ENCODE measurements at places on chromosomes 4 and X.

GRCh38 chr4:153081006-153081580, 123.2 kb upstream of the TRIM2 start:
- no peak overlapping the region for H3K4me3 ChIP-seq
- DNase-seq = no peak
- no peak overlapping the region for H3K27ac ChIP-seq
- H3K36me3 ChIP-seq = no peaks in the 10 kb centered on the region
- H3K4me1 ChIP-seq = peaks cover 46% of the 10 kb centered on the region

GRCh38 chrX:111339212-111339611, 68.9 kb upstream of the CAPN6 start:
- H3K27ac ChIP-seq = no peak overlapping the region
- H3K4me1 ChIP-seq = no peaks in the 10 kb centered on the region
- no peaks in the 10 kb centered on the region for H3K36me3 ChIP-seq
- H3K4me3 ChIP-seq = no peak overlapping the region
- H3K27me3 ChIP-seq = no peaks in the 10 kb centered on the region

GRCh38 chr4:88457307-88458103, 586 bp downstream of the HERC5 start:
- no peaks in the 10 kb centered on the region for H3K36me3 ChIP-seq
- H3K27me3 ChIP-seq = no peaks in the 10 kb centered on the region
- peak overlapping the region; percentile 82 for H3K4me3 ChIP-seq
- H3K27ac ChIP-seq = no peak overlapping the region

DNA sequence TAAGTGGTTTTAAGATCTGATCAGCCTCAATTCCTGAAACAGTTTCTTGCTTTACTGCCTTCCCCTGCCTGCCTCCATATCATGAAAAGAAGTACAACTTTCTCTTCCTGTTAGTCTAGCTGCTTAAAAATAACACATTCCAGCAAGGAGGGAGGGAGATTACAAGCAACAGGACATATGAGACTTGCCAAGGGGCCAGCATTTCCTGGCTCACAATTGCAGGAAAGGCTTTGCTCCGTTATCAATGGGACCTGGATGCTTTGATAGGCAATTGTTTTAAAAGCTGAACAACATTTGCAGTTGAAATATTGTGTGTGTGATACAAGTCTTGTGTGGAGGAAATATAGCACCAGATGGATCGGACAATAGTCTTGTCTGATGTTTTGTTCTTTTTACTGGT, 425.0 kb downstream of the FAT4 start:
- no peak overlapping the region for H3K4me3 ChIP-seq
- no peaks in the 10 kb centered on the region for H3K36me3 ChIP-seq
- no peak for DNase-seq
- peak overlapping the region; percentile 12 for H3K27ac ChIP-seq
- no peaks in the 10 kb centered on the region for H3K27me3 ChIP-seq

GRCh38 chr4:56142088-56142487, 193.3 kb downstream of the CEP135 start:
- H3K27me3 ChIP-seq = no peaks in the 10 kb centered on the region
- no peaks in the 10 kb centered on the region for H3K36me3 ChIP-seq
- no peak overlapping the region for H3K27ac ChIP-seq

- H3K4me1 ChIP-seq = peaks cover 3% of the 10 kb centered on the region
- H3K36me3 ChIP-seq = no peaks in the 10 kb centered on the region
- H3K27ac ChIP-seq = no peak overlapping the region
- H3K27me3 ChIP-seq = no peaks in the 10 kb centered on the region
- no peak for DNase-seq
Observed at GRCh38 chrX:53095796-53096195, 1.9 kb downstream of the KANTR start.

DNA sequence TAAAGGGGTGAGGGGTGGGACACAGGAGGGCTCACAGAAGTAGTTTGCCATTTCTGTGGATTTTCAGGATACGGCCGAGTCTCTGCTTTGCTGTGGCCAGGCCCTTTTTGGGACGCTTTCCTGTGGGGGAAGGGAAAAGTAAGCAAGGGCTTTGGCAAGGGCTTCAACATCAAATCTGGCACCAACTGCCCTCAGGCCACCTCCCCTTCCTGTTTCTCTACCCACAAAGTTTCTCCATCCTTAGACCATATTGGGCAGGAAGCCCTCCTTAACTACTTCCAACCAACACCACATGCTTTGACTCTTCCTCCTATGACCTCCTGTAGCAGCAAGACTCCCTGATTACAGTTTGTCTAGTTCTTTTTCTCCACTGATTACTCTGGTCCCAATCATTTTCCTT, 105.1 kb downstream of the PHF8 start:
- H3K4me3 ChIP-seq = no peak overlapping the region
- H3K36me3 ChIP-seq = peaks cover 4% of the 10 kb centered on the region
- H3K27ac ChIP-seq = no peak overlapping the region
- peaks cover 8% of the 10 kb centered on the region for H3K4me1 ChIP-seq
- DNase-seq = no peak

- peak; percentile 26 for DNase-seq
- no peaks in the 10 kb centered on the region for H3K36me3 ChIP-seq
- no peak overlapping the region for H3K4me3 ChIP-seq
- no peaks in the 10 kb centered on the region for H3K4me1 ChIP-seq
Observed at GRCh38 chrX:48667509-48667908, 16.1 kb upstream of the WAS start.

GRCh38 chrX:12711435-12712040, 79.7 kb upstream of the PRPS2 start:
- no peak overlapping the region for H3K27ac ChIP-seq
- DNase-seq = peak; percentile 60
- no peaks in the 10 kb centered on the region for H3K27me3 ChIP-seq
- H3K4me1 ChIP-seq = peaks cover 5% of the 10 kb centered on the region
- no peaks in the 10 kb centered on the region for H3K36me3 ChIP-seq

DNA sequence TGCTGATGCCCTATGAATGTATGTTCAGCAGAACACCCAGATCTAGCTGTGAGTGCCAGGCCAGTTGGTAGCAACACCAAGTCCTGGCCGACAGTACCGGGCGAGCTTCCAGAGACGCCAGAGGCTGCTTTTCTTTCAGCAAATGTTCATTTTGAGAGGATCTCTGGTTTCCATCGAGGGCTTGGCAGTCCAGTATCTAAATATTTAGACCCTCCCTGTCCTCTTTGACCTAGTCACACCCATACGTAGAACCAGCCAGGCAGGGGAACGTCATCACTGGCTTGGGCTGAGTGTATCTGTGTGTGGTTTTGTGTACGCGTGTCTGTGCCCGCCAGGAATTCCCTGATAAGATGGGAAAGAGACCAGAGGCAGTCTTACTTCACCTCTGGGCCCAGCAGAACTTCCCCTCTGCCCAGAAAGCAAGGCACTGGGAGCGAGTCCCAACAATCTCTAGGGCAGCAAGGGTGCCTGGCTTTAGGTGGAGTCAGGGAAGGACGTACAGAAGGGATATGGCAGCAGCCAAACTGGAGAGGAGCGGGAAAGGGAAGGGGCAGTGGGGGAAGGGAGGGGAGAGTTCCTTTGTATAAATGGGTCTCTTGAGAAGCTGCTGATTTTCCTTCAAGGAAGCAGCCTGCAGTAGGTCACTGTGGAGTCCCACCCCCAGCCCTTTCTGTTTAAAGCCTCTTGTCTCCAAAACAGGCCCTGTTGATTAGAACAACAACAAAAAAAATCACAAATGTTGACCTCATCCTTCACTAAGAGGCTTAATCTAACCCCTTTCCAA, 15.0 kb upstream of the ELF4 start:
- no peaks in the 10 kb centered on the region for H3K27me3 ChIP-seq
- DNase-seq = no peak
- peaks cover 27% of the 10 kb centered on the region for H3K36me3 ChIP-seq
- no peak overlapping the region for H3K4me3 ChIP-seq
- H3K4me1 ChIP-seq = peaks cover 8% of the 10 kb centered on the region

GRCh38 chr4:34718576-34719245, 1525.6 kb downstream of the ARAP2 start:
- H3K4me3 ChIP-seq = no peak overlapping the region
- no peaks in the 10 kb centered on the region for H3K4me1 ChIP-seq

DNA sequence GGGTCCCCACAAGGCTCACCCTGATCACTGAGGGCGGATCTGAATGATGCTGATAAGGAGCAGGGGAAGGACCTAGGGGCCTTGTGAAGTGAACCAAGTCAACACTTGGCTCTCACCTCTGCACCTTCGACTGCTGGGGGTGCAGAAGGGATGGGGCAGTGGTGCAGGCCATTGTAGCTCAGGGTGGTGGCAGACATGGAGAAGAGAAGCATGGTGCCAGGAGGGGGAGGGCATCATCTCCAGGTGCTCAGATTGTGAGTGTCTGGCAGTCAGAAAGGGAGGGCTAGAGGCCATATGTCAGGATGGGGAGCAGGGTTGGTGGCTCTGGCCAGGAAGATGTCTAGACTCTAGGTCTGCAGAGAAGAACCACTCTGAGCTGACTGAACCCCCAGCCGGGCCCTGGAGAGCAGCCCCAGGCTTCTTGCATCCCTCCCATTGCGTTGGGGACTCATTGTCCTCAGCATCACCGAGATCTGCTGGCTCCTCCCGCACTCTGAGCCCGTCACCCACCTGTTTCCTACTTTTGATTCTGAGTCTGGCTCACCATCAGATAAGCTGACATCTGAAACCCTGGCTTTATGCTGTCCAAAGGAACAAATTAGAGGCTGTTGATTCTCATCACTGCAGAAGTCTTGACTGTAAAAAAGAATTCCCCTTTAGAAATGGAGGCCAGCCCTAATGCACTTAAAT, 3.8 kb downstream of the APLN start:
- no peak overlapping the region for H3K27ac ChIP-seq
- no peaks in the 10 kb centered on the region for H3K27me3 ChIP-seq
- H3K36me3 ChIP-seq = no peaks in the 10 kb centered on the region
- no peak overlapping the region for H3K4me3 ChIP-seq

- no peaks in the 10 kb centered on the region for H3K36me3 ChIP-seq
- peak; percentile 33 for DNase-seq
- H3K4me3 ChIP-seq = no peak overlapping the region
- no peaks in the 10 kb centered on the region for H3K4me1 ChIP-seq
- no peak overlapping the region for H3K27ac ChIP-seq
- H3K27me3 ChIP-seq = no peaks in the 10 kb centered on the region
Observed at GRCh38 chr4:73776321-73776729, 36.0 kb downstream of the CXCL8 start.

GRCh38 chr4:188032583-188032982, 37.0 kb downstream of the ZFP42 start:
- no peak overlapping the region for H3K4me3 ChIP-seq
- H3K4me1 ChIP-seq = no peaks in the 10 kb centered on the region
- H3K36me3 ChIP-seq = no peaks in the 10 kb centered on the region
- H3K27me3 ChIP-seq = no peaks in the 10 kb centered on the region

DNA sequence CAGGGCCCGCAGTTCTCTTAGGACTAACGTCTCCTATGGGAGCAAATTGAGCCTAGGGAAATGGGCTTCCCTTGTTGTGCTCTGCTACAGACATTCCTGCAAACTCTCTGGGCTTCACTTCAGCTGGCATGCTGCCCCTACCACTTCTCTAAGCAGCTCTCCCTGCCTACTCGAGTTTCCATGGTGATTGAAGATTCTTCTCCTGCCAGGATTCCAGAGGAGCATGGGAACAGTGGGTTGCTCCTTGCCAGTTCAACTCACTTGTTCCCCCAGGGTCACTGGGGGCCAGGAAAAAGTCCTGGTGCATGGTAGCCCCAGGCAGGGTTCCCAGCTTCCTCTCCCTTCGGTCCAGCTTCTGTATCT, 21.1 kb upstream of the WDR17 start:
- no peaks in the 10 kb centered on the region for H3K27me3 ChIP-seq
- H3K4me3 ChIP-seq = no peak overlapping the region
- H3K27ac ChIP-seq = no peak overlapping the region
- H3K4me1 ChIP-seq = no peaks in the 10 kb centered on the region
- no peaks in the 10 kb centered on the region for H3K36me3 ChIP-seq

- H3K27me3 ChIP-seq = no peaks in the 10 kb centered on the region
- H3K4me3 ChIP-seq = no peak overlapping the region
- H3K4me1 ChIP-seq = no peaks in the 10 kb centered on the region
Observed at GRCh38 chrX:11329021-11329420, 35.8 kb downstream of the AMELX start.

GRCh38 chr4:78612398-78613178, 61.0 kb downstream of the ANXA3 start:
- H3K4me3 ChIP-seq = no peak overlapping the region
- no peaks in the 10 kb centered on the region for H3K36me3 ChIP-seq
- H3K4me1 ChIP-seq = peaks cover 53% of the 10 kb centered on the region
- no peaks in the 10 kb centered on the region for H3K27me3 ChIP-seq

GRCh38 chrX:18702362-18703195, 4.9 kb upstream of the PPEF1 start:
- H3K27ac ChIP-seq = no peak overlapping the region
- no peak for DNase-seq
- H3K4me3 ChIP-seq = no peak overlapping the region
- no peaks in the 10 kb centered on the region for H3K4me1 ChIP-seq
- no peaks in the 10 kb centered on the region for H3K27me3 ChIP-seq
- no peaks in the 10 kb centered on the region for H3K36me3 ChIP-seq

DNA sequence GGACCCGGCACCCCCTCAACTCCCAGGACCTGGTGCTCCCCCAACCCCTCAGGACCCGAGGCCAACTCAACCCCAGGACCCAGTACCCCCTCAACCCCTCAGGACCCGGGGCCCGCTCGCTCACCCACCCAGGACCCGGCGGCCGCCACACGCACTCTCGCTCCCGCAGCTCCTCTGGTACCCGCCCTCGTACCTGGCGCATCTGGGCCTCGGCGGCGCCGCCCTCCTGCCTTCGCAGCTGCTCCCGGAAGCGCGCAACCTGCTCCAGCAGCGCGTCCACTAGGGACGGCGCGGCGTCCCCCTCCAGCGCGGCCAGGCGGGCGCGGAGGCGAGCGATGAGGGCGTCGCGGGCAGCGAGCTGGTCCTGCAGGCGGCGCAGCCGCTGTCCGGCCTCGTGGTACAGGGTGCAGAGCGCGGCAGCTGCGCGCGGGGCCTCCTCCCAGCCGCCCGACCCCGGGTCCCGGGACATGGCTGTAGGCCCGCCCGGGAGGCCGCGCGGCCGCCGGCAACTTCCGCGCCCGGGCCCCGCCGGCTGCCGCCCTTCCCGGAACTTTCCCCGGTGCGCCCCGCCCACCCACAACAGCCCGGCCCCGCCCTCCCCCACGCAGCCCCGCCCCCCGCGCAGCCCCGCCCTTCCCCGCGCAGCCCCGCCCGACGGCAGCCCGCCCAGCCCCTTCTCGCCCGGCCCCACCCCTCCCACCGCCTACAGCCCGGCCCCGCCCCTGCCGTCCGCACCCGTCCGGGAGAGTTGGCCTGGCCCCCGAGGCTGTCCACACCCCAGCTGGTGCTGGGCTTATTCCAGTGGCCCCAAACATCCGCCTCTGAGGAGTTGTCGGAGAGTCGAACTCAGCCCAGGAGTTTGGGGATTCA, at the start of gene TNIP2:
TSS of gene TNIP2 (minus strand) at position 516 of the 870 bp plus-strand sequence. CDS start at position 469, 47 bp downstream.
- H3K27me3 ChIP-seq = no peaks in the 10 kb centered on the region
- H3K4me3 ChIP-seq = peak within 1 kb of the TSS; percentile 80
- no peak within 1 kb of the TSS for H3K27ac ChIP-seq
- DNase-seq = peak; percentile 77
- peaks cover 2% of the 10 kb centered on the region for H3K36me3 ChIP-seq
- no peaks in the 10 kb centered on the region for H3K4me1 ChIP-seq

GRCh38 chrX:56968980-56969379, 26.4 kb downstream of the SPIN3 start:
- no peak for DNase-seq
- no peaks in the 10 kb centered on the region for H3K27me3 ChIP-seq
- H3K27ac ChIP-seq = no peak overlapping the region
- H3K4me1 ChIP-seq = no peaks in the 10 kb centered on the region

GRCh38 chrX:85964744-85965143, 82.6 kb downstream of the CHM start:
- H3K36me3 ChIP-seq = no peaks in the 10 kb centered on the region
- H3K4me1 ChIP-seq = no peaks in the 10 kb centered on the region
- H3K27me3 ChIP-seq = no peaks in the 10 kb centered on the region
- H3K4me3 ChIP-seq = no peak overlapping the region
- H3K27ac ChIP-seq = no peak overlapping the region
